ENCODE measurements at places on chromosomes 7 and 10.

DNA sequence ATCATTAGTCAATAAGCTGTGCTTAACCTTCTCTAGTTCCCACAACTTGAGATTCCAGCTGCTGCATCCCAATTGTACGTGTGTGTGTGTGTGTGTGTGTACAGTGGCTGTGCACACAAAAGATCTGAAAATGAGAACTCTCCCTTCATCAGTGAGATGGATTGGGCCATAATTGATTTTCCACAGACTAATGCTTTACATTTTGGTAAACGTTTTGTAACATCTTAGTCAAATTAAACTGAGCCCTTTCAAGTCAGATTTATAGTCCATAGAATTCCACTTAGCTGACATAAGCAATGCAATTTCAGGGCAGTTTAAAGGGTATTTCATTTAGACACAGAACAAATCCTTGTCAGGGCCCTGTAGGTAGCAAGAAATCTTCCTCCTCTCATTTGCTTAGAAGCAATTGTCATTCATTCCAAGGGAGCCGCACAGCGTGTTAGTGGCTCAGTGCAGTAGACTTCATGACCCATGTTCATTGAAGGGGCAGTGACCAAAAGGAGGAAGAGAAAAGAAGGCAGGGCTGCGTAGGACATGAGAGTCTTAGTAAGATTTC lies 1123.5 kb upstream of the AUTS2 start:
- DNase-seq = no peak

DNA sequence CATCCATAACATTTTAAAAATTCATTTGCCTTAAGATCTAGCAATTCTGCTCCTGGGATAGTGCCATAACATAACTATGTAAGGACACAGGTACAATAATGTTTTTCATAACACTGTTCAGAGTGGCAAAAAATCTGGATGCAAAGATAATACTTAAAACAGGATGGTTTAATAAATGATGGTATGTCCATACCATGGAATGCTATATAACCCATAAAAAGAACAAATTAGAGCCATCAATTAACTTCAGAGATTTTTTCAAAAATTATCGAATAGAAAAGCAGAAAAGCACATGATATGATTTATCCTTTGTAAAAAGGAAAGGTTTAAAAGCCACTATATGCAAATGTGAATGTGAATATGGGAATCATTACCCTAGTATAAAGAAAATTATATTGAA lies 193.4 kb upstream of the LRRN3 start:
- no peak for DNase-seq

- DNase-seq = peak; percentile 40
Measured at GRCh38 chr10:52644373-52645186, 128.0 kb downstream of the MBL2 start.

DNA sequence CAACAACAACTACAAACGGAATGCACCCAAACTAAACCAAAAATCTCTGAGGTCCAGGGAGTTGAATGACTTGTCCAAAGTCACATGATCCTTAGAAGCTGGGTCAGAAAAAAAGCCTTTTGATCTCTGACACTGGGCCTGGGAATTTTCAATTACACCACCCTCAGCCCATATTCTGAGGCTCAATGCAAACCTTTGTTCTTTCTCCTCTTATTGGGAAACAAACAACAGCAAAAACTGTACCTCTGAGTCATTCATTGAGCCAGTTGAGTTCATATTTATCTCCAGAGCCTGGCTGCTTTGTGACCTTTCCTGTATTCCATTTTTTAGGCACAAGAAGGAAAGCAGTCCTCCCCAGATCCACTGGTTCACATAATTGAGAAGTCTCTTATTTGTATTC lies 51.2 kb upstream of the SORCS1 start:
- DNase-seq = peak; percentile 3

DNA sequence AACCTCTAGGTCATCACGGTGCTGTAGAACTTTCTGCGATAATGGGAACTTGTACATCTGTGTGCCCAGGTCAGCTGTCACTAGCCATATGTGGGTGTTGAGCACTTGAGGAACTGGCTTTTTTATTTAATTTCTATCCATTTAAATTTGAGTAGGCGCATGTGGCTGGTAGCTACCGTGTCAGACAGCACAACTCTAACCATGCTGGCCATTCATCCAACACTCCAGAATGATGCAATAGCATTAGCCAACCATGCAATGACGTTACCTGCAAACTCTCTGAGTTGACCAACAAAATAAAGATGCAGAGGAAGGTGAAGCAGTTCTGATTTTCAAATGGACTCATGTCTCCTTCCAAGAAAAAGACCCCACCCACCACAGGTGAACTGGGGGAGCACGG lies 24.4 kb upstream of the CHST15 start:
- peak; percentile 50 for DNase-seq

DNA sequence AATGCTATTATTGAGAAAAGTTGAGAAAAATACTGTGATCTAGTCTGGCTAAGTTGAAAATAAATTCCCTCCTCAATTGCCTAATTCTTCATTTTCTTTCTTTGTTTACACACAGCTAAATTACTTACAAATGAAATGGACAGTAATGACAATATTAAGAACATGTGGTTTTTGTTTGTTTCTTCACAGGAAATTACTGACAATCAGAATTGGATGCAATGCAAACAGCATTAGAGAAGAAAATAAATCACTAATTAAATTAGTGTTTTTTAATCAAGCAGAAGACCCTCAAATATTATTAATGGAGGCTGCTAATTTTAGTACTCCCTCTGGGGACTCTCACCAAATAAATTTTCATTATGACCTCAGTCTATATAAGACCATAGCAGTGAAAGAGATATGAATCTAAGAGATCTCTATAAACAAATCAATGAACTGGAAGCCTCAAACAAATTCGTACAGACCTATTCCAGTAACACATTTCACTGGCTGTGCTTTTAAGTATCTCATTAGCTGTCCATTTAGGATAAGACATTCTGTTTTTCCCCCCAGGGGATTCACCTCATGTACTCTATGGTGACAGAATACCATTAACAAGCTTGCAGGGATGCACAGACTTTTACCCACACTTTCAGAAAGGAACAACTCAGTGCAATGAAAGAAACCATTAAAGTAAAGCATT lies 202.0 kb upstream of the DGKB start:
- DNase-seq = no peak

- no peak for DNase-seq
Measured at GRCh38 chr10:89384474-89385340, 6.9 kb downstream of the IFIT1B start.

Data from SW480 (cell line).